ENCODE measurements at places on chromosomes 12 and 14. TPM values are rescaled to one million over a fixed set of nuclear protein-coding genes. Genes with fewer than 3 reads are reported as not detected.

CD69 gene
- 7.3 TPM for total RNA-seq

ABCD4 gene
- 52.5 TPM for total RNA-seq

SLC22A17 gene
- 6.3 TPM for total RNA-seq

GCN1 gene
- 65.3 TPM for total RNA-seq

KRT4 gene
- 18.7 TPM for total RNA-seq
